ENCODE measurements at places on chromosomes 7 and 10.

- no peak for DNase-seq
Observed at GRCh38 chr10:77391605-77392235, 245.9 kb downstream of the KCNMA1 start.

DNA sequence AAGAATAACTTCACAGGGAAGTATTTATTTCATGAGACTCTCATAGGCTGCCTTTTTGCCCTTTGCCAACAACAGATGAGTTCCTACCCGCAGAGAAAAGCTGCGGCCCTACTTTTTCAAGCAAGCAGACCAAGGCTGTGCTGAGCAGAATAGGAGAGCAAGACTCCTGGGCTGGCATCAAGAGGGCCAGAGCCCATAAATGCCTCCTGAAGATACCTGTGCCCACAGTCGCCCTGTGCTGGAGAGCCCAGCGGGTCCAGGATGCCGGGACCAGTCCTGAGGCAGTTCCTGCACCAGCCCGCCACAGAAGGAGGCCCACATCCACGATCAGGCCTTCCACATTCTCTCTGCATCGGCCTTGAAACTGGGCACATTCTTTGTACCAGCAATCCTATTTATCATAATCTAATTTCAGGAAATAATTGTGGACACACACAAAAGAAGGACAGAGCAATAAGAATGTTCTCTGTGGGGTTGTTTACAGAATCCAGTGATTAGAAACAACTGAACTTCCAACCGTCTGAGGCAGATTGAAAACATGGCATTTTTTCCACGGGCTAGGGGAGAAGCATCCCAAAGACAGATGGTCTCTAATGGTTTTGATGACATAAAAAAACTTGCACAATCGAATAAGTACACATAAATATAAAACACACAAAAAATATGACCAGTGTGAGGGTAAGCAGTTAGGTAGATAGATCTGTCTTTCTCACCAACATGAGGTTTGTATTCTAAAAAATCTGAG, 95.6 kb downstream of the CPXM2 start:
- no peak for DNase-seq

DNA sequence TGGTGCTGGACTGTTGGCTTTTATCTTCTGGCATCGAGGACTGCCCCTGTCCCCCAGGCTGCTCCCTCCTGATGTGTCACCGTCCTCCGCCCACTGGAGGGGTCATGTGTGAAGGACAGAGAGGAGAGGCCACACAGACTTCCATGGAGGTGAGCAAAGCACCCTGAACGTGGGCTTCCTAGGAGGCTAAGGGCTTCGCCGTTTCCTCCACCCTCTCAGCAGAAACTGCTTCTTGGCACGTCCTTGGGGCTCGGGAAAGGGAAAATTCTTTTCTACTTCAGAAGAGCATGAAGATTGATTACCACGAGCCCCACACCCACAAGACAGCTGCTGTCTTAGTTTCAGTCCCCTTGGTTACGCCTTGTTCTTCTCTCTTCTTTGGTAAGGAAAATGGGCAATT, 218.2 kb downstream of the CCDC3 start:
- no peak for DNase-seq

- DNase-seq, result no peak
Observed at GRCh38 chr10:111222961-111223360, 146.1 kb downstream of the ADRA2A start.

DNA sequence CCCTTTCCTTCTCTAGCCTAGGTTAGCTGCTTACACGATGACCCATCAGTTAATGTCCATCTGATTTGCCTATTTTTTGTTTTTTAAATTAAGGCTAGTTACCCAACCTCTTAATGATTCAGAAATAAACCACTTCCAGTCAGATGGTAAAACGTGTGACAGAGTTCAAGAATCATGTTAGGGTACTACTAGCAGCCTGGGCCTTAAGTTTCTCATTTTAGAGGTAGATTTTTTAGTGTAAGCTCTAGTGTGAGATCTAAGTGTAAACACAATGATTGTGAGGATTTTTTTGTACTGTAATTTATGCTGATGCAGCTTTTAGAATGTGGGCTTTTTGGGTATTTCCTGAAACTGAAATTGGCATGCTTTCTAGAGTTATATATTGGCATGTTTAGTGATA, 130.0 kb downstream of the CDK14 start:
- DNase-seq, result no peak

All from stimulated activated CD4-positive, alpha-beta T cell treated with anti-CD3 and anti-CD28 coated beads, TNF-alpha, amount 100 ng/mL, for 1 hour (primary cell).